ENCODE measurements at places on chromosomes 3 and 15.
A peak's percentile ranks its signal among the peaks of the same experiment; 100 is the strongest.

DNA sequence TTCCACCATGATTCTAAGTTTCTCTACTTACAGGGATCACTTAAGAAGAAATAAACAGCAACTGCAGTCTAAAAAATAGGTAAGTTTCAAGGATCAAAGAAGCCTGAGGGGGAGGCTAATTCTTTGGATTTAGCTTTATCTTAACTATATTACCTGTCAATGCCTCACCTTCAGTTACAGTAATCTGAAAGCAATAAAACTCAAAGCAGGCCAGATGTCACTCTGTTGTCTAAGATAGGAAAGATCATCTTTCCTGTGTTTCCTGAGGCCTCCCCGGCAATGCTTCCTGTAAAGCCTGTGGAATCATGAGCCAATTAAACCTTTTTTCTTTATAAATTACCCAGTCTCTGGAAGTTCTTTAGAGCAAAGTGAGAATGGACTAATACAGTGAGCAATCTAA lies 60.2 kb downstream of the NPTN start:
- DNase-seq = no peak

DNA sequence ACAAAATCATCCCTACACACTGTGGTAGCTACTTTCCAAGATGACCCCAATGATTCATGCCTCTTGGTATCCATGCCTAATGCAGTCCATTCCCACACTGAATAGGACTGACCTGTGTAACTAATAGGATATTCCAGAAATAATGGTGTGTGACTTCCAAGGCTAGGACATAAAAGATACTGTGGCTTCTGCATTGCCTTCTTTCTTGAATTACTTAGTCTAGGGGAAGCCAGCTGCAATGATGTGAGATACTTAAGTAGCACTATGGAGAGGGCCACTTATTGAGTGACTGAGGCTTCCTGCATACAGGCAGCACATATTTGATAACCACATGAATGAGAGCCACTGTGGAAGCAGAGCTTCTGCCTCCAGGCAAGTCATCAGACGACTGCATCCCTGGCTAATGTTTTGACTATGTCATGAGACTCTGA lies 50.1 kb downstream of the NR1I2 start:
- DNase-seq = peak; percentile 57

DNA sequence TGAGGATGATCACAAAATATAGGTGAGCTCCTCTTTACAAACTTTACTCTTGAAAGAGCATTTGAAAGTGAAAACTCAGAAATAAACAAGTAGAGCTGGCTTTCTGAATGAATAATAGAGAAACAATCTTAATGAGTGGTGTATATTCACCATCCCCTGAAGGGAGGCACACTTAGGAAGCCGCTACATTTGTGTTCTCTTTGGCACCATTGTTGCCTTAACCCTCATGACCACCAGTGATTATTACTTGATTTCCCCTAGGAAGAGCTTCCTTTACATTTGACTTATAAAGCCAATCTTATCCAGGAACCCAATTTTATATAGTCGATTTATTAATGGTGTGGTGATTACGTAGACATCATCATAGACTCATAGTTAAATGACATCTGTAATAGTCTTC lies 883.9 kb downstream of the TBL1XR1 start:
- DNase-seq = no peak

GRCh38 chr15:71737761-71738160 lies 72.6 kb upstream of the NR2E3 start:
- no peak for DNase-seq

GRCh38 chr3:34001022-34001421 lies 202.6 kb downstream of the PDCD6IP start:
- no peak for DNase-seq

- no peak for DNase-seq
Observed at GRCh38 chr15:63611177-63611576, 14.0 kb downstream of the FBXL22 start.

DNA sequence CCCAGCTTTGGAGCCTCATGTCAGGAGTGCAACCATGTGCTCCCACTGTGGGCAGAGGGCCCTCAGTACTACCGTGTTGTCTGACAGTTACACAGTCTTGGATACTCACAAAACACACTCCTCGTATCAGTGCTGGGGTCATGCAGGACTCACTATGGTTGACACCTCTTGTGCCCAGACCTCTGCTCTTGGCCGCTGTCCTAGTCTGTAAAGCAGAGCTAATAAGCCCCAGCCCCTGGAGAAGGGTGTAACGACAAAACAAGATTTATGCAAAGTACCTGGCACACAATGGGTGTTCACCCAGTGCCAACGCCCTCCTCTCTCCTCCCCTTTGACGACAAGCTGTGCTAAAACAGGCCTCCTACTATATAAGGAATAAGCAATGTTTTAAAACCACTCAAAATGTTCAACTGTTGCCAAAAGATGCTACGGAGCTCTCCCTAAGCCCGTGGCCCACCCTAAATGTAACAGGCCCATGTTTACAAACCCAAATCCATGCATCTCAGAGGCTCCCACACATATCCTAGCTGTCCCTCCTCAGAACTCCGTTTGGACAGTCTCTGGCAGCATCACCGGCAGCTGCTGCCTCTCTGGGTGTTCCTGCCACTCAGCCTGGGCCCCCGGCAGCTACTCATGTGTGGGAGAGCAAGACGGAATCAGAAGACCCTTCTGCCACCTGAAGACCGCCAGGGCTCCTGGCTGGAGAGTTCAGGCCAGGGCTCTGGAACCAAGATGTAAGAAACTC lies 65.8 kb downstream of the MRPL46 start:
- DNase-seq = no peak

GRCh38 chr3:107452436-107452835 lies 70.3 kb upstream of the BBX start:
- DNase-seq = no peak

DNA sequence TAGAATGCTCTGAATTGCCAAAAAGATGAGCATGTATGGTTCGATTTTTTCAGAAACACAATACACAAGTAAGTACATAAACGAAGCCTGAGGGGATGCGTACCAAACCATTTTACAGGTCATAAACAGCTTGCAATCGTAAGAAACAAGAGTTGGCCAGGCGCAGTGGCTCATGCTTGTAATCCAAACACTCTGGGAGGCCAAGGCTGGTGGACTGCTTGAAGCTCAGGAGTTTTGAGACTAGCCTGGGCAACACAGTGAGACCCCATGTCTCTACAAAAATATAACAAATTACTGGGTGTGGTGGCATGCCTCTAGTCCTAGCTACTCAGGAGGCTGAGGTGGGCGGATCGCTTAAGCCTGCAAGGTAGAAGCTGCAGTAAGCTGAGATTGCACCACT lies 13.4 kb downstream of the TRA2B start:
- DNase-seq = no peak

DNA sequence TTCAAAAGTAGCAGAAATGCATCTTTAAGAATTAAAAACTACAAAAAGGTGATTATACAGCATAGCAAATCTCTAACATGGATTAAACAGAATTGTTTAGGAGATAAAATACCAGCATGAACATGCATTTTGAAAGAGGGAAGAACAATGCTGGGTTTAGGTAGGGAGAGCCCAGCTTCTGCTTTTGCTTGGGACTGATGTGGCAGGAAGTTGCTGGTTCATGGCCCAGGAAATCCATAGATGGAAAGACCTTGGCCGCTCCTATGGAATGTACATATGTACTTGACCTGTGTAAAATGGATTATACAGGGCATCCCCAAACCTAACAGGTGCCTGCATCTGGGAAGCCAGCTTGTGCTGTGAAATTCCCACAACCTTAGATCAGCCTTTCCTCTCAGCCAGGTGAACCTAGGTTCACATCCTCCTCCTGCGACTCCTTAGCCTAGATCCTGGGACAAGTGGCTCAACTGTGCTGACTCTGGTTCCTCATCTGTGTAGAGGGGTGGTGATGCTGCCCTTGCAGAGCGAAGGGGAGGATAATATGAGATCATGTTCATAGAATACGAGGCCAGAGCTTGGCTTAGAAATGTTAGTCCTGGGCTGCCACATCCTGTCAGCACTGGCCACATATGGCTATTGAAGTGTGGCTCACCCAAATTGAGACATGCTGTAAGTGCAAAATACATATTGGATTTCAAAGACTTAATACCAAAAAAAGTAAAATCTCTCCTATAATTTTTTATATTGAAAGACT lies 47.0 kb upstream of the PLXNA1 start:
- no peak for DNase-seq
